ENCODE measurements at places on chromosomes 7 and 10.
A peak's percentile ranks its signal among the peaks of the same experiment; 100 is the strongest.

DNA sequence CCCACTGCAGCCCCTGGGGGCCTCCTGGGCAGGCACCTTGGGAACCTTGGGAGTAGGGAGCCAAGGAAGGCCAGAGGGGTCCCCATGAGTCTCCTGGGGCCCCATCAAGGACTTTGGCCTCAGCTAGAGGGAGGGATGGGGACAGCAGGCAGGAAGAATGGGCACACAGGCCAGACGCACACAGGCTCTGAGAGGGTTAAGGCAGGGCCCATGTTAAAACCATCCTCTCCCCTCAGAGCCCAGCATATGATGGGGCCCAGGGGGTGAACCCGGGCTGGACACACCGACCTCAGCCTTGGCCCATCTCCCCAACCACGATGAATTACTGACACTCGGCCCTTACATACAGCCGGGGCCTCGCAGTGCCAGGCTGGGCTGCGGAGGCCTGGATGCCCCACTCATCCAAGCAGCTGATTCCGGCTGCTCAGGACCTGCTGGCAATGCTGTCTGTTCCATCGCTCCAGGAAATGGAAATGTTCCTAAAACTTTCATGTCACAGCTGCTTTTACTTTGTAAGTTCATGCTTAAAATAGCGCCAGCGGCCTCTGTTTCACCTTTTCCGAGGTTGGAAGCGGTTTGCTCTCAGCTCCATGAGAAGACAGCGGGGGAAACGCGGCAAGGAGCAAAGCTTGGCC lies 17.3 kb upstream of the INPP5A start:
- no peak for DNase-seq

DNA sequence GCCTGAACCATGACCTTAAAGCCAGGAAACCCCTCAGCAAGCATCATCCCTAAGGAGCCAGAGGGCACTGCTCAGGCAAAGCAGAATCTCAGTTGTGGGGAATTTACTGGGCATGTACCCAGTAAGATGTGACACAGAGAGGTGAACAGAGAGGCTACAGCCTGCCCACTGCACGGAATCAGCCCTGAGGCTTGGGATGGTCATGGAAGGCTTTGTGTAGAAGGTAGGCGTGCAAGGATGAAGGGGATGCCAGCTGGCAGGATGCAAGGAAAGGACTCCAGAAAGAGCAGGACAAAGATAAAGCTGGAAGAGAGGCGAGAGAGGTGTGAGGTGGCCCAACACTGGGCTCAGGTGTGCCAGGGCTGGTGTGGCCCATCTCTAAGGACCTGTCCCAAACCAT lies 2.4 kb upstream of the AIFM2 start:
- DNase-seq = no peak

- no peak for DNase-seq
These were observed 24.6 kb upstream of the BET1 start for GRCh38 chr7:94028768-94029167.

DNA sequence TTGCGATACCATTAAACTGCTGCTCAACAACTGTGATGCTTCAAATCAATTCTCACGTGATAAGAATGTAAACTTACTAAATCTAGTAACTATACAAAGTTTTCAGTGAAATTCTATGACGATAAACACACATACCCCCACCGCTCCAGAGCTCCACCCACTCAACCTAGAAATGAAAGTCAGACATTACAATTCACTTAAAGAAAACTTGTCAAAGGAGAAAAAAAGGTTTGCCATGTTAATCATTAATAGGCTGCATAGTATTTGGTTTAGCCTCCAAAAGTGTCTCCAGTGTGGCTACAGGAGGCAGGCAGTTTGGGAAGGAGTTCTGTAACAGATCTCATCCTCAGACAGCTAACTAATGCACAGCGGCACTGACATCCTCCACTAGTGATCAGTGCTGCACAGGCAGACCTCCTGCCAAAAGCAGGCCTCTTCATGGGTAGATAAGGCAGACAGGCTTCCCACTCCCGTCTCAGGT lies 3.1 kb downstream of the HERPUD2 start:
- no peak for DNase-seq

GRCh38 chr10:63554657-63555056 lies 33.5 kb downstream of the REEP3 start:
- DNase-seq = no peak

DNA sequence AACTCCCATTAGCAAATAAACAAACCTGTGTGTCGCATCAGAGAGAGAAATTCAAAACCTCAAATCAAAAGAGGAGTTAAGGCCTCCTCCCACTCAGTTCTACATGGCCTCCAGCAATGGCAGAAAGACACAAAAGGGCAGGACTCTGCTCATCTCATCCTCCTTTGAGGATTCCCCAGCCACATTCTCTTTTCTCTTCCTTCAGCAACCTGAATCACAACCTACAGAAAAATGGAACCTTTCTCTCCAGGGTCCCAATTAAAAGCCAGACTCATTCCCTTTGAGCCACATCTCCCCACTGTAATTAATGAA lies 7.9 kb downstream of the OSBPL3 start:
- DNase-seq = no peak

DNA sequence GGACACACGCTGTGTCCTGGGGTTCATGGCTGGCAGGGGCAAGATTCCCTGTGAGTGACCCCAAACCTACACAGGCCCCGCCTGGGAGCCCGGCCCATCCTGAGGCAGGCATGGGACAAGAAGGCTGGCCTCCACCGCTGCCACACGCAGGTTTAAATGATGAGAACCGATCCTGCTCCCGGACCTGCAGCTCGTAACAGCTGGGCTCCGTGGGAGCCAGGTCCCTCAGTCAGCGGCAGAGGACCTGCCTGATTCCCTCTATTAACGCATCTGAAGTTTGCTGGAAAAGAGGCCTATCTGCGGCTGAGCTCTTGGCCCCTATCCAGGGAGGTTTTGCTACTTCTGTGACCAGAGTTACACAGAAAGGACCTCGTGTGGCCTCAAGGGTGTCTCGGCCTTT lies 112.3 kb downstream of the VIPR2 start:
- no peak for DNase-seq

- no peak for DNase-seq
These were observed 109.1 kb downstream of the POU6F2 start for GRCh38 chr7:39086638-39087360.

DNA sequence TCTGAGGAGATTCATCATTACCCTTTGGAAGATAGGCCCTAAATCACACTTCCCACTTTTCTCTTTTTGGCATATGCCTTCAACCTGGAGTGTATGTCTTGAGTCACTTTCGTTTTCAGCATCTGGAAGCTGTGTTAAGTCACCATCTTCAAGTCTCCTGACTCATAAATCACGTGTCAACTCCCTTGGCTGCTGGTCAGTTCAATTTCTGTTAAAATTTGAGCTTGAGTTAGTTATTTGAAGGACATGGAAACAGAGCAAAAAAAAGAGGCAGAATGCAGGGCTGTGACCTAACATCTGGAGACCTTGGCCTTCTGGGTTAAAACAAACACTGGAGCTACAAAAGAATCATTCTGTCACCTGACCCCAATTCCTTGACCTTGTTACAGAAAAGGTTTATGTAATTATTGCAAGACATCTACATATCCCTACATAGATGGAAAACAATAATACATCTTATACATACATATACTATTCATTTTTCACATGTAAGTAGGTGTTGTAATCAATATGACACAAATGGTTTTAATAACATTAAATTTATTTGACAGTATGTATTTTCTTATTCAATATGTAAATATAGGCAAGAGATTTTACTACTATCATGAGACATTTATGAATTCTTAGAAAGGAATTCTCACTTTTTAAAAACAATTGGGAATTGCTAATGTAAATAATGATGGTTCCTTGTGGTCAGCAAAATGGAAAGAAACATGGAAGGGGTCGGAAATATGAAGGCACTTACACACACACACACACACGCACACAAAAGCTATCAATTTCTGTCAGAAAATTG lies 169.7 kb upstream of the PHYHIPL start:
- DNase-seq = no peak

DNA sequence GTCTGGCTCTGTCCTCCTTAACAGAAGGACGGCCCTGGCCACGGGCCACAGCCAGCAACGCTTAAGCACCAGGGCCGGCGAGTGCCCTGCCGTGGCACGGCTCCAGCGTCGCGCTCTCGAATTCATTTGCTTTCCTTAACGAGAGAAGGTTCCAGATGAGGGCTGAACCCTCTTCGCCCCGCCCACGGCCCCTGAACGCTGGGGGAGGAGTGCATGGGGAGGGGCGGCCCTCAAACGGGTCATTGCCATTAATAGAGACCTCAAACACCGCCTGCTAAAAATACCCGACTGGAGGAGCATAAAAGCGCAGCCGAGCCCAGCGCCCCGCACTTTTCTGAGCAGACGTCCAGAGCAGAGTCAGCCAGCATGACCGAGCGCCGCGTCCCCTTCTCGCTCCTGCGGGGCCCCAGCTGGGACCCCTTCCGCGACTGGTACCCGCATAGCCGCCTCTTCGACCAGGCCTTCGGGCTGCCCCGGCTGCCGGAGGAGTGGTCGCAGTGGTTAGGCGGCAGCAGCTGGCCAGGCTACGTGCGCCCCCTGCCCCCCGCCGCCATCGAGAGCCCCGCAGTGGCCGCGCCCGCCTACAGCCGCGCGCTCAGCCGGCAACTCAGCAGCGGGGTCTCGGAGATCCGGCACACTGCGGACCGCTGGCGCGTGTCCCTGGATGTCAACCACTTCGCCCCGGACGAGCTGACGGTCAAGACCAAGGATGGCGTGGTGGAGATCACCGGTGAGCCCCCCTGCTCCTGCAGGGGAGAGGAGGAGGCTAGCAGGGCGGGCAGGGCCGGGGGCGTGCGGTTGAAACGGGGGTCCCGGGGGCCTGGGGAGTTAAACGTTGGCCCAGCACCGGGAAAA lies at the start of gene HSPB1:
Gene HSPB1, plus strand, starts transcription at position 327 of the 855 bp plus-strand sequence. Its CDS starts 40 bp downstream, at position 367.
- DNase-seq = peak; percentile 42

GRCh38 chr7:74372511-74373111 lies 81.1 kb upstream of the GTF2IRD1 start:
- no peak for DNase-seq

- no peak for DNase-seq
These were observed 266.3 kb downstream of the PPP1R3A start for GRCh38 chr7:113652501-113652900.

GRCh38 chr10:51965451-51965850 lies 266.1 kb upstream of the CSTF2T start:
- no peak for DNase-seq

GRCh38 chr10:121983852-121984251 lies 5.1 kb upstream of the TACC2 start:
- no peak for DNase-seq

DNA sequence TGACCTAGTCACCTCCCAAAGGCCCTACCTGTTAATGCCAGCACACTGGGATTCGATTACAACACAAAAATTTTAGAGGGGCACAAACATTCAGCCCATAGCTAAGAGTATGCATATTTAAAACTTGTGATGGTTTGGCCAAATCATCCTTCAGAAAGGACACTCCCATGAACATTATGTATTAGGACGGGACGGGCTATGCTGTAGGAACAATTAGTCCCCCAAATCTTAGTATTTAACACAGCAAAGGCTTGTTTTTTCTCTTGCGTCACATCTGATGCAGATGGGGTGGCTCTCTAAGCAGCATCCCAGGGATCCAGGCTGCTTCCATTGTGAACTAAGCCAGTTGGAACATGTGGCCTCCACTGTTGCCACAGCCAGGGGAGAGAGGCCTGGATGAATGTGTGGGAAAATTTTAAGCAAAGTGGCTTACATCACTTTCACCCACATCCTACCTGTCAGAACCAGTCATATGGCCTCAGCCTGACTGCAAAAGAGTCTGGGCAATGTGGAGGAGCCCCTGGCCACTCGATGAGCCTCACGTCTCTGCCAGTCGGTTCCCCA lies 26.6 kb downstream of the CHST3 start:
- DNase-seq = no peak

GRCh38 chr10:30861221-30861620 lies 170.4 kb downstream of the ZNF438 start:
- DNase-seq = no peak

- DNase-seq = no peak
These were observed 59.9 kb downstream of the KCNMA1 start for GRCh38 chr10:77577666-77578229.

- no peak for DNase-seq
These were observed 375 bp upstream of the CHN2 start for GRCh38 chr7:29194206-29194593.

DNA sequence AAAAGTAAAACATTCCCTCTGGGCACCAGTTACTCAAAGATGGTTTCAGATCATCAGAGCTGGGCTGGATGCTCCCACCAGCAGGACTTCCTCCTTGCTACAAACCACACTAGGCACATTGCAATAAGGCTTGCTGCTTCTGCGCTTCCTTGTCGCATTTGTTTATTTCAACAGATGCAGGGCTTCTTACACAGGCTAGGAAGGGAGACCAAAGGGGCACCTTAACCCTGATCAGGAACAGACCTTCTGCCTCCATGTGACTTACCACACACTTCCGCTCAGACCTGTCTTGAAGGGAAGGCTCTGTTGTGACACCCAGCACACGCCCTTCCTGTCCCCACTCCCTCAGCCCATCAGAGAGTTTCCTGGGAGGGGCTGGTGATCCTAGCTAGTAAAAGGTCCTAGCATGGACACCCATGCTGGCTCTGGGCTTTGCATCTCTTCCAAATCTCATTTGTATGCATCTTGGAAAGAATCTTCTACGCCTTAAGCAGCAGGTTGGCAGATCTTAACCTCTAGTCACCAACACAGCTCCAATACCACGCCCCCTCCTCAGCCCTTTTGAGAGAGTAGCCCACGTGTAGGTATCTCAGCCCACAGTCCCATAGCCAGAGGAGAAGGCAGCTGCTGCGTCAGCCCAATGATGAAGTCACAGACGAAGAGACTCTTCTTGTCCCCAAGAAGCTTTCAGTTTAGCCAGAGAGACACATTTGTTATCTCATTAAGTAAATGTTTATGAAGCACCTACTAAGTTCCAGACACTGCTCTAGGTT lies 47.1 kb upstream of the SVIL start:
- peak; percentile 34 for DNase-seq

DNA sequence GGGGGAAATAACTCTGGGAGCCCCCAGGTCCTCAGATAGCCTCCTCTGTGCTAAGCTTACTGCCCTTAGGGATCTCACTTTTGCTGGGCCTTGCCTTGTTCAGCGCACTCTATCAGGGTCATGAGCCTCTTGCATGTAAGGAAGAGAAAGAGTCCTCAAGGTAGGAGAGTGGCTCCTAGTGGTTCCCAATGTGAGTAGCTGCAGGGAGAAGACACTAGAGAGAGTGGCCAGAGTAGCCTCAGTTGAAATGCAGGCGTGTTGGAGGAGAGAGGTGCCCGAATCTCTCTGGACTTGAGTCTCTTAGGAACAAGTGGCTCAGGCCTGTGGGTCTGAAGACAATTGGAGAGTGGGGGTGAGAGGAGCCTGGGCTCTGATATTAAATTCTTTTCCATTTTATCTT lies 94.3 kb upstream of the SORCS3 start:
- no peak for DNase-seq

- no peak for DNase-seq
These were observed 24.4 kb upstream of the ARHGAP12 start for GRCh38 chr10:31953080-31953479.

DNA sequence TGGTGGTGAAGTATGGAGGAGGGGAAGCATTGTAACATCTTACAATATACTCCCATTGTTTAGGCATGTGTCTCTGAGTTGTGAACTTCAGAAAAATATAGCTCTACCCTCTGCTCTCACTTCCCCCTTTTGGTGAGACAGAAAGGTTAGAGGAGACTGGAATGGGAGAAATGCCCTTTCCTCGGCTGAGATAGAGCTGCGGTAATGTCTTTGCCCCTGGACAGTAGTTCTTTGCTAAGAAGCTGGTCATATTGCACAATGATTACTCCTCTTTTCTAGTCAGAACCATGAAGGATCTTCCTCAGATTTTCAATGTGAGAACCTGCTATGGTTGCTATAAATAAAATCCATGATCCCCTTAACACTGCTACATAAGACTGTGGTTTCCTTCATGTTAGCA lies 171.0 kb downstream of the SEM1 start:
- no peak for DNase-seq

Measured in stimulated activated CD4-positive, alpha-beta T cell treated with anti-CD3 and anti-CD28 coated beads, Interleukin-15, amount 100 ng/mL, for 1 hour (primary cell).